ENCODE measurements at places on chromosomes 2 and 18.

GRCh38 chr2:179260224-179260623 lies 4.4 kb downstream of the SESTD1 start:
- DNase-seq = no peak

DNA sequence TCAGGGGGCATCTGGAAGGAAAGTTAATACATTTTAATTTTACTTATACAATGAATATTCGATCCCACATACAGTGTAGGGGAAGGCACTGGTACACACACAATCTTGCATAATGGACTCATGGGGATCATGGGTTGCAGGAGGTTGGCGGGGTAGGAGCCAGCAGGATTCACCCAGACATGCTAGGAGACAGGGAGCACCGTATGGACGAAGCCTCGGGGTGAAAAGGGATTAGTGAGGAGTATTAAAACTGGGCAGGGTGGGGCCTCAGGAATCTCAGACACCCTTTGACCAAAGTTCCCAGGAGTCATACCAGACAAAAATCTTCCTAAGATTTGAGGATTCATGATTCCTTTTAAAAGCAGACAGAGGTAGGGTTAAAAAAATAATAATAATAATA lies 140.8 kb downstream of the BCL11A start:
- DNase-seq = no peak

DNA sequence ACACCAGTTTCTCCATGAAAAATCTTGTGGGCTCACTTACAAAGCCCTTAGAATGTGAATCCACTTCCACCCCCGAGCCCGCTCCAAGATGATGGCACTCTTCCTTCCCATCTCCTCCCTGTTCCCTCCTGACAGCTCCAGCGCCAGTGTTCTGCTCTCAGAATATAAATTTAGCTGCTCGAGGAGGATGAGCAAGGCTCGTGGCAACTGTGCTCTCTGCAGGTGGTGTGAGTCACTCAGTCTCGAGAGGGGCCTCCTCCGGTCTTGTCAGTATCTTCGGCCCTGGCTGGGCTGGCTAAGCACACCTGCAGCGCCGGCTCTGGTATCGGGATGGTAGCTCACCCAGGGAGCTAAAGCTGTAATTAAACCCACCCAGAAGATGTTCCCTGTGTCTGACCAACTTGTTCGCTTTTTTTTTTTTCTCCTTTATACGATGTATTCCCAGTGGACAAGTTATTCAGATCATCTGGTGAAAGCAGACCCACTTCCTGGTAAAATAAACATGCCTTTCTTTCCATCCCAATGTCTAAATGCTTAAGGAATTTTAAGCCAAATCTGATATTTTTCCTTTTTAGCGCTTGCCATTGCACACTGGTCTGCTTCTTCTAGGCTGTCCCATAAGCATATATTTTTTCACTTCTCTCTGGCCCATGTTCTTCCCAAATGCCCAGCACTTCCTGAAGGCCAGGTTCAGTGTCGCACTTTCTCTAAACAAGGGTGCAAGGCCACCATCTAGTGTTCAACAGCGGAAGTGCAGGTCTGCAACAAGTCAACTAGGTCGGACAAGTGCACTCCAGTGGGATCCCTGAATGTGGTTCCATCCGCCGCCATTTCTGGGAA lies 31.4 kb upstream of the YPEL5 start:
- peak; percentile 19 for DNase-seq

DNA sequence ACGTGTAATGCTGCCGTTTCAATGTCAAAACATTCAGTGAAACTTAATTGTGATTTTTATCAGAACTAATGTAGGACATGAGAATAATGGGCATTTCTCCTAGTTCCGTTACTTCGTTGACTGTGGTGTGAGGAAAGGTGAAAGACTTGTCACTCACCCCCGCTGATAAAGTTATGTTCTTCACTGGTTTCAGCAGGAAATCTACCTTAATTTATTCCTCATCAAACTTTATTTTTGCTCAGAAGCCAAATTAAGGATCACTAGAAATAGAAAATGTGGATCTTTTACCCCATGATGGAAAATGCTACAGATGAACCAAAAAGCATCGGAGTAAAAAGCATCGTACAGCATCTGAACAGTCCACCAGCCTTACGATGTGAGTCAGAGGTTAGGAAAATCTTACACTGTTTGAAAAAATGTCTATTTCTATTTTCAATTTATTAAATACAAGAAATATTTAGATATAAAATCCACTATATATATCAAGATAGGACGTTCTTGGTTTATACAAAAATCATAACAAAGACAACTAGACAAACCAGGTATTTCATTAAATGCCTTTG lies 1.0 kb upstream of the ROCK1 start:
- no peak for DNase-seq

GRCh38 chr2:237682856-237683670 lies 55.7 kb downstream of the LRRFIP1 start:
- no peak for DNase-seq

DNA sequence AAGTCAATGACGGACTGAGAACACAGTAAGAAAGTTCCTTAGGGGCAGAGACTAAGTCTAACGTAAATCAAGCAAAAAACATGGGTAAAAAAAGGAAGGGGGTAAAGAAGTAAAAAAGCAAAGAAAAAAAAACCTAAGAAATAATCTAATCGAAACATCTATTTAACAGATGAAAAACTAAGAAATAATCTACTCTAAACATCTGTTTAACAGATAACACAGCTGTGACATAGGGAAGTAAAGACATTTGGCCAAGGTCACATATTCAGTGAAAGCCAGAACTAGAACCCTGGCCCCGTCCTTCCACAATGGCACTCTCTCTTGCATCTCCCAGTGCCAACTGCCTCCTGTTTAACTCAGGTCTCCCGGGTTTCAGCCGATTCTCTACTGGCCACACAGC lies 48.1 kb downstream of the PSD4 start:
- no peak for DNase-seq

DNA sequence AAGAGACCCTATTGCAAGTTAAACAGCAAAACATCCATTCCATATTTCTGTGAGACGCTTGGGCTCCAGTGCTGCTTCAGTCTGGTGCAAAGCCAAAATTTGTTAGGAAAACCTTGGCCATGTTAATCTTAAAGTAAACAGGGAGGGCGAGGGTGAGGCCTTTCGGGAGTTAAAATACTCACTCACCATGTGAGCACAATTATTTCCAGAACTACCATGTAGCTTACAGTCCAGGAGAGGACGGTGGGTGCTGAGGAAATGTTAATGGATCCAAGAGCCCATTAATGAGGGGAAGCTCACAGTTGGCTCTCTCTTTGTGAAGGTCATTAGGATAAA lies 286.4 kb downstream of the SLC8A1 start:
- no peak for DNase-seq

DNA sequence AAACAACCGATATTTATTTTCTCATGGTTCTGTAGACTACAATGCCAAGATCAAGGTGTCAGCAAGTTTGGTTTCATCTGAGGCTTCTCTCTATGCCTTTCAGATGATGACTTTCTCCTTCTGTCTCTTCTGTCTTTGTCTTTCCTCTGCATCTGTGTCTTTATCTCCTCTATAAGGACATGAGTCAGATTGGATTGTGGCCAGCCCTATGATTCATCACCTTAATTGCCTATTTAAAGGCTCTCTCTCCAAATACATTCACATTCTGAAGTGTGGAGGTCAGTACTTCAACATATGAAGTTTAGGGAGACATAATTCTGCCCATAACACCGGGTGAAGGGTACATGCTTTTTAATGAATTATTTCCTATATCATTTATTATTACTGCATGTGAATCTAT lies 71.2 kb upstream of the CNTNAP5 start:
- DNase-seq = no peak

DNA sequence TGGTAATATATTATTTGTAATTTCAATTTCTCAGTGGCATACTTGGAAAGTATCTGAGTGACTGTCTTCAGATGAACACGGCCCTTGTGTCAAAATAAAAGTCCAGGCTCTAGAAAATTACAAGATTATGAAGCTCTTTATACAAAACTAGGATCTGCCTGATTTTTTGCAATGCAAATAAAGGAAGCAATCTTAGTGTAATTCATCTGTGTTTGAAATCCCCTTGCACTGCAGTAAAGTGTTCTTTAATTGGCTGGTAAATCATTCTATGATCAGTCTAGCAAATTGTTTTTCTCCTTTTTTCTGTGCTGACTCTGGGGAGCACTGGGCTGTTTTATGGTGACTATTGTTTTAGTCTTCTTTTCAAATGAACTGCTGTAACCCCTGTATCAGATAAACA lies 1039.0 kb downstream of the SOCS6 start:
- no peak for DNase-seq

- no peak for DNase-seq
Observed at GRCh38 chr18:52546686-52547346, 206.8 kb downstream of the DCC start.

- DNase-seq = no peak
Observed at GRCh38 chr2:3624059-3624794, 29.3 kb downstream of the COLEC11 start.

DNA sequence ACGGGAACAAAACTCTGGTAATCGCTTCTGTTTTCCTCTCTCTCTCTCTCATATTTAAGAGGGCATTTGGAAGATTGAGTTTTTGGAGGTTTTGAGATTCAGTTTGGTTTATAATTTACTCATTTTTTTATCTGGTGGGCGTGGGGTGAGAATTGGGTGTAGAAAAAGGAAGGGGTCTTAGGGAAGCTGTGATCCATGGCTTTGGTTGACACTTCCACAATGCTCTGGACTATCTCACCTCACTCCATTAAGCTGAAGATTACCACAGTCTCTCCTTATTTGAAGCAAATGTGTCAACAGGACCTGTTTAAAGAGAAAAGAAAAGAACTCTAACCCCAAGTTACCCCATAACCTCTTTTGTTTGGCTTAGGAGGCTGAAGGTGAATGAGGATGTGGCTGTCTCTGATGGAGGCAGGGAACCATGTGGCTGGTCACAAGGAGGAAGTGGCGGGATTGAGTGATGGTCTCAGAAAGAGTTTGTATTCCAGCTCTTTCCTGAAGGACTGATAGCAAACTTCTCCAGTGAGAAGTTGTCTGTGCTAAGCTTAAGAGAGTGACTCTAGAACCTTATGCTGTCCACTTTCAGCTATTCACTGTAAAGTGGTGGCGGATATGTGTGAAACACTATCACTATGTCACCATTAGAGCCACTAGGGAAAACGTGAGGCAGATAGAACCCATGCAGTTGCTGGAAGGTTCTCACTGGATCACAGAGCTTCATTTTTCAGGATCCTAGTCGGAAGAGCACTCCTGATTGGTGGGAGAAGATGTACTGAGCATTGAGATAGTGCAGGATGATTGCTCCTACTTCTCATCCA lies 934 bp downstream of the ZNF804A start:
- no peak for DNase-seq
